ENCODE measurements at places on chromosomes 1 and 21. TPM values are rescaled to one million over a fixed set of nuclear protein-coding genes. Genes with fewer than 3 reads are reported as not detected.

The TRNP1 gene
- total RNA-seq, result 199 TPM

The RHBDL2 gene
- total RNA-seq, result 2.7 TPM

The HHAT gene
- 2.5 TPM for total RNA-seq

The TMEM82 gene
- not detected for total RNA-seq

The FABP3 gene
- not detected for total RNA-seq

The OR2T33 gene
- total RNA-seq, result not detected

The CACNA1S gene
- total RNA-seq, result 0.01 TPM

The FAAH gene
- 0.79 TPM for total RNA-seq

The AMIGO1 gene
- 1.2 TPM for total RNA-seq

The ADGRL4 gene
- not detected for total RNA-seq

The SHISAL2A gene
- not detected for total RNA-seq

The AXDND1 gene
- total RNA-seq, result 0.24 TPM

The SPRR5 gene
- total RNA-seq, result not detected

The SEC16B gene
- total RNA-seq, result 0.83 TPM

The CAPN2 gene
- 432 TPM for total RNA-seq

The ZBED6 gene
- total RNA-seq, result 7.1 TPM

The ECM1 gene
- 2.1 TPM for total RNA-seq

The ACADM gene
- 28.5 TPM for total RNA-seq

The UQCRHL gene
- 6.9 TPM for total RNA-seq

The SPAG17 gene
- total RNA-seq, result not detected

The LCE2B gene
- total RNA-seq, result not detected

The VAV3 gene
- total RNA-seq, result 1.6 TPM

The CHIA gene
- total RNA-seq, result not detected

The TFF3 gene
- total RNA-seq, result not detected

The KLF17 gene
- total RNA-seq, result 0.64 TPM

The SH2D2A gene
- total RNA-seq, result 5.1 TPM

The LCE1D gene
- total RNA-seq, result not detected

The NES gene
- 1.8 TPM for total RNA-seq

The C4BPB gene
- total RNA-seq, result 1.1 TPM

The PGBD5 gene
- 1.1 TPM for total RNA-seq
